ENCODE measurements at places on chromosomes 1 and 21.

GRCh38 chr1:170978371-170978910 is 43.1 kb downstream of the MROH9 start:
- no peak for DNase-seq

DNA sequence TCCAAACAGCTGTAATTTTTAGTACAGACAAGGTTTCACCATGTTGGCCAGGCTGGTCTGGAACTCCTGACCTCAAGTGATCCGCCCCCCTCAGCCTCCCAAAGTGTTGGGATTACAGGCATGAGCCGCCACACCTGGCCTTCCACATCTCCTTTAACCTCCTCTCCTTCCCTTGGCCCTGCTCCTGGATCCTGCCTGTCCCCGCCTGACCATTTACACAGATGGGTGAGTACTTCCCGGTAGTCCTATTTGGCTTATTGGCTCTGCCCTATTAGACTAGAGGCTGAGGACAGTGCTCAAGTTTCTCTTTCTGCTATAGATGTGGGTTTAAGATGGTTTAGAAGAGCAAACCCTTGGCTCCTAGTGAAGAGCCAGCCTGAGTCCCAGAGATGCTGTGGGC is 7.1 kb downstream of the PTPN7 start:
- no peak for DNase-seq

GRCh38 chr1:31980835-31981455 is 32.7 kb upstream of the KHDRBS1 start:
- DNase-seq, result no peak

GRCh38 chr1:23343221-23344110 is 618 bp downstream of the HNRNPR start:
- peak; percentile 62 for DNase-seq

GRCh38 chr1:246182149-246182851 is 324.8 kb downstream of the SMYD3 start:
- no peak for DNase-seq

DNA sequence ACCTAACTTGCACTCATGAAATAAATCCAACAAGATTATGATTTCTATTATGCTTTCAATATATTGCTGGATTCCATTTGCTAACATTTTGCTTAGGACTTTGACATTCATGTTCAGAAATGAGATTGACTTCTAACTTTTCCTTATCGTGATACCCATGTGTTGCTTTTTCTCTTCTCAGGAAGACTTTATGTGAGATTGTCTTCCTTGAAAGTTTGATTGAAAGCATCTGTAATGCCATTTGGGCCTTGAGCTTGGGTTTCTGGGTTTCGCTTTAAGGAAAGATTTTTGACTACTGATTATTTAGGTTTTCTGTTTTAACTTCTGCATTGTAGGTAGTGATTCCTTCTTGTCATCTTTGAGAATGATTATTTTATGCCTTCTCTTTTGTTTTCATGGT is 27.8 kb downstream of the AGMAT start:
- DNase-seq, result no peak

DNA sequence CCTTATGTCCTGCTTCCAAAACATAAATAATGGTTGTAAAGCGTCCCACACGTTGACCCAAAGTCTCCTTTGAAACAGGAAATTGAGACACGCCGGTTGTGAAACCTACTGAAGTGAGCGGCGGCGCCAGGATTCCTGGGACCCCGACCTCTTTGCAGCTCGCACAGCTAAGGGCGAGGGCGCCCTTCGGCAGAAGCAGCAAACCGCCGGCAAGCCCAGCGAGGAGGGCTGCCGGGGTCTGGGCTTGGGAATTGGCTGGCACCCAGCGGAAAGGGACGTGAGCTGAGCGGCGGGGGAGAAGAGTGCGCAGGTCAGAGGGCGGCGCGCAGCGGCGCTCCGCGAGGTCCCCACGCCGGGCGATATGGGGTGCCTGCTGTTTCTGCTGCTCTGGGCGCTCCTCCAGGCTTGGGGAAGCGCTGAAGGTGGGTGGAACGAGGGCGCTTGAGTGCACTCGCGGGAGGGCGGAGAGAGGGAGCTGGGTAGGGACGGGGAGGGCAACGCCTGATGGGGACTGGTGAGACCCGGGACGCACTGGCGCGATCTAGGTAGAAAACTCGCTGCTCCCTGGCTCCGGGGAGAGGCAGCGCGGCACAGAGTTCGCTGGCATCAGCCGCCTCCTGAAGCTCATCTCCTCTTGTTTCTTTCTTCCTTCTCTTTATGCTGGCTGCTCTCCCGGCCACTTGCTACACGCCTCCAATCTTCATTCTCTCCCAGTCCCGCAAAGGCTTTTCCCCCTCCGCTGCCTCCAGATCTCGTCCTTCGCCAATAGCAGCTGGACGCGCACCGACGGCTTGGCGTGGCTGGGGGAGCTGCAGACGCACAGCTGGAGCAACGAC is at the start of gene CD1D:
CD1D (plus strand) TSS at position 155 of the 836 bp plus-strand sequence; CDS start at position 362, 207 bp downstream.
- DNase-seq, result no peak

DNA sequence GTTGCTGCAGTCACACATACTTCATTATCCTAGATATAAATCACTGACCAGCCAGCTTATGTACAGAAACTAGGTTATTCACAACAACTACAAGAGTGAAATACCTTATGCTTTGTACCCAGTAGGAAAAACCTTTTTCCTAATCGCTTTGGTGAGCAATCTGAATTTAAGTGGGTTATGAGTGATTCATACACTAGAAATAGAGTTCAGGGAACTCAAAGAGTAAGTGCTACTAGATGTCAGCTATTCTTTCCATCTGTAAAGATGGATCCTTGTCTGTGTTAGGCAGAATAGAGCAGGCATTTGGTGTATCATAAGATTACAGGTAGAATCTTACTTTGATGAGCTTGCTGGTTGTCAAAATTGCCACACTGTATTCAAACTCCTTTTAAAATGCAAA is 101.9 kb downstream of the ZNF644 start:
- no peak for DNase-seq
